ENCODE measurements at places on chromosomes 2 and 18.

DNA sequence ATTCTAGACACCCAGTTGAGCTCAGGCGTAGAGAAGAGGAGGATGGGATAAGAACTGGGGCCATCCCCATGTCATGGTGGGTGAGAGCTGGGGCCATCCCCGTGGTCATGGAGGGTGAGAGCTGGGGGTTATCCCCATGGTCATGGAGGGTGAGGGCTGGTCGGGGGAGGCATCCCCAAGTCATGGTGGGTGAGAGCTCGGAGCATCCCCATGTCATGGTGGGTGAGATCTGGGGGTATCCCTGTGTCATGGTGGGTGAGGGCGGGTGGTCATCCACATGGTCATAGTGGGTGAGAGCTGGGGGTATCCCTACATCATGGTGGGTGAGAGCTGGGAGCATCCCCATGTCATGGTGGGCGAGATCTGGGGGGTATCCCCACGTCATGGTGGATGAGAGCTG is 52.5 kb downstream of the IL1RL2 start:
- no peak for DNase-seq

DNA sequence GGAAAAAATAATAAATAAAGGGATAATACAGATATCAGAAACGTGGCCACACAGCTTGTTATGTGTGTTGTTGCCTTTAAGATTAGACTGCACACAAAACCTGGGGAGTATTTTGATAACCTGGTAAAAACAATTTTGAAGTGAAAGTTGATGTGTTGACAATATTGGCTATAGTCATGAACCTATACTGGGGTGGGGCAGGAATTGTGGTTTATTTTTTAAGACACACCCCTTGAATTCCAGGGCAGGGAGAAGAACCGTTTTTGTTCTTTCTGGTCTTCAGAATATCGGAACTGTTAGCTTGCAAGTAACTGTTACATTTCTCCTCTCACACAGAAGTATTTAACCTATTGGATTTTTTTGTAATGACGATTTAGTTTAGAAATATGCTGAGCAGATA is 80.4 kb downstream of the LIMS1 start:
- no peak for DNase-seq

DNA sequence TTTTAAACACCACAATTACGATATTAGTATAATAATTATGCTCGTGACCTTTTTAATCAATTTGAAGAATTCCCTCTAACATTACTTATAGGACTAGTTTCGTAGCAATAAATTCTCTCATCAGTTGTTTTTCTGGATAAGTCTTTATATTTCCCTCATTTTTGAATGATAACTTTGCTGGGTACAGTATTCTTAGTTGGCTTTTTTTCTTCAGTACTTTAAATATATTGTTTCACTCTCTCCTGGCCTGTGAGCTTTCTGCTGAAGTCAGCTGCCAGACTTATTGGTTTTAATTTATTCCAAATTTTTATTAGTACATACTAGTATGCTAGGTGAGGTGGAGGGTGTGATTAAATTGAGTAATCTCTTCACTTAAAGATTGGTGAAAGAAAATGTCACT is 123.8 kb upstream of the CNTNAP5 start:
- no peak for DNase-seq

DNA sequence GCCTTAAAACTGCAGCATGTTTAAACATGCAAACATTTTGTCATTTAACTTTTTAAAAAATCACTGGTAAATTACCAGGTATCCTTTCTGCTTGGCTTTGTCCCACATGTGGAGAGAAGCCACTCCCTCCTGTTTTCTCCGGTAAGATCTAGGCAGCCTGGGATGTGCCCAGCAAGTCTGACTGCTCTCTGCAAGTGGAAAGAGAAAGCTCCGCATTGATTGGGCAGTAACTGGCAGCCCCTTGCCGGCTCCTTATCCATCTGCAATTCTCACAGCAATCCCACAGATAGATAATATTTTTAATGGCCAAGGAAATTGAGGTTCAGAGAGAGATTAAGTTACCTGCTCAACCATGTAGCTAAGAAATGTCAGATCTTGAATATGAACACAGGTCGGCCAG is 136.1 kb downstream of the TMEM200C start:
- no peak for DNase-seq

GRCh38 chr2:83536556-83536955 is 922.5 kb downstream of the SUCLG1 start:
- no peak for DNase-seq

GRCh38 chr2:160322320-160322719 is 122.2 kb upstream of the ITGB6 start:
- no peak for DNase-seq

DNA sequence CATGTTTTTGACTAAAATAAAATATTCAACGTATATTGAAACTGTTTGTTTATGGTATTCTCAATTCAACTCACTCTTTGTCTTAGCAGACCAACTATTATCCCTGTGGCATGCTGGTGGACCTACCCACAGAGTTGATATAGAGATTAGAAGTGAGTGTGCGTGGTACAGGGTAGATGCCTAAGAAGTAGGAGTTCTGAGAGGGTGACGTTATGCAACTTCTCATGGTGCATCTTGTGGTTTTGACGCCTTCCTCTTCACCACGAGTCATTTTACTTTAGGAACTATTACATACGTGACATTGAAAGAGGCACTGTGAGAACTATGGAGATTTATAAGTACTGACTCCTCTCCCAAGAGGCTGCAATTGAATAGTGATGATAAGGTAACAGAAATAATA is 26.6 kb upstream of the NAPG start:
- no peak for DNase-seq

DNA sequence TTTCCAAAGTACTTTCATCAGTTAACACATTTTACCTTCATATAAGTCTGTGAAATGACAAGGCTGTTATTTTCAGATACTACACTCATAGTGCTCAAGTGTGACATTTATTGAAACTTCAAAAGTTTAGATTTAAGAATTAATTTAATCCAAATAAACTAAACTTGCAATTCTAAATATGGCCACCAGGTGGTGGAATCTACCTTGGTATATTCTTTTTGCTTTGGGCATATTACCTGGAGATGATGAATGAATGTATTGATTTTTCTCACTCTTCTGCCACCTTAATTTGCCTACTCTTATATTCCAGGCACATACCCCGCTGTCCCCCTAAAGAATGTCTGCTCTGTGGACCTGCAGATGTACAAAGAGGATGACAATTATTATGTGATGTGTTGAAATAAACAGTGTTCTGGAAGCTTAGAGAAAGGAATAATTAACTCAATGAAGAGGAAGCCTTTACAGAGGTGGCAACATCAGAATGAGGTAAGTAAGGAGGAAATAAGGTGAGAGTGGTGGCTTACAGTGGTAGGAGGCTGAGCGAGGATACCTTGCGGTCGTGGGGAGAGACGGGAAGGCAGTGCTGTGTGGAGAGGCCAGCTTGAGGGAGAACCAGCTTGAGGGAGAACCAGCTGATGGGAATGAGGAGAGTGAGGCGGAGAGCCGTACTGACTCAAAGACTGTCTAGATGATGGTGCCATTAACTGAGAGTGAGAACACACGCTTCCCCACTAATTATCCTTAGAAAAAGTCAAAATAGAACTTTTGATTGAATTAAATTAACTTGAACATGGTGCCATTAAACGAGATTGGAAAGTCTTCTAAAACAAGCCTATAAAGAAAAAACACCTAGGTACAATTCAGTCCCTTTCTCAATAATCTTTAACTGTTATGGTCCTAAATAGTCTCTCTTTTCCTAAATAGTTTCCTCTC is 179.5 kb downstream of the CELF4 start:
- no peak for DNase-seq

DNA sequence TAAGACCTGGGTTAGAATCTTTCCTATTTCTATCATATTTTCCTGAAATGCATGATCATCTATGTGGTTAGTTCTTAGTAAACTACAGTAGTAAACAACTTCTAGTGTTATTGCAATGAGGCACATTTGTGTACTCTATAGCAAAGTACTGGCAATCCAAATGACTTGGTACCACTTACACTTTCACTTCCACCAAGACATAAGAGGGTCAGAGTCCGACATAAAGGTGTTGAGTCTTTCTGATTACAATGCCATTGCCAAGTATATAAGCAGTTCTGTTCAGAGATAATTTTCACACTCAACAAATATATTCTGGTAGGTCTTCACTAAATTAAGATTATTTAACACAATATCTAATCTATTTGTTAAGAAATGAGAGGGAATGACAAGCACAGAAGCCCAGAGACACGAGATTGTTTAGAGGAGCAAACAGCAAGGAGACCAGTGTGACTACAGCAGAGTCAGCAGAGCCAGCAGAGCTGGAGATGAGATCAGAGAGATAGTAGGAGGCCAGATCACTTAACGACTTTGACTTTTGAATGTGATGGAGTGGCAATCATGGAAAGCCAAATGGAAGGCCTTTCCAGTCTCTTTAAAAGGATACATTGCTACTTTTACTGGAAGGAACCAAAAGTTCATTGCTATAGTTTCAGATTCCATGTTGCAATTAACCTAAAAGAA is 27.5 kb downstream of the SOS1 start:
- DNase-seq: no peak

DNA sequence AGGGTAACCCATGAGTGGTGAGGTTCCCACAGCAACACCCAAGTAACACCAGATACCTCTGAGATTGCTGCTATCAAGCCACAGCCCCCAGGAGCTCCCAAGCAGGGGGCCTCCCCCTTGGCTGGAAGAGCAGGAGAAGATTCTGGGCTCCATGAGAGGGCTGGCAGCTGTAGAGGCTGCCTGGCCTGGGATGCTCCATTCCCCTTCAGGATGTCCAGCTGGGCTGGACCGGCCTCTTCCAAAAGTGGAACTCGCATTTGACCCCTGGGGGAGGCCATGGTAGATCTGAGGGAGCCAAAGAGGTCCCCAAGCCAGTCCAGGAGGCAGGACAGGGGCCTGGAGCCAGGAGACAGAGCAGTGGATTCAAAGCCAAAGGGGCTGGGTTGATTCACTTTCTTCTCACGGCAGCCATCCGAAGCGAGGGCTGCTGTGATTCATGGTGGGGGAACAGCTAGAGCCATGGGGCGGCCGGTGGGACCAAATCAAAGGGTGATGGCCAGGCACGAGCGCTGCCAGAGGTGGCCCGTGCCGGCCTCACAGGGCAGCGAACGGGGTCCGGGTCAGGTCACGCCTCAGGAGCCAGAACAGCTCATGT is 95.3 kb upstream of the ID2 start:
- no peak for DNase-seq

- DNase-seq: no peak
Observed at GRCh38 chr18:54852780-54853675, 24.8 kb downstream of the RAB27B start.

DNA sequence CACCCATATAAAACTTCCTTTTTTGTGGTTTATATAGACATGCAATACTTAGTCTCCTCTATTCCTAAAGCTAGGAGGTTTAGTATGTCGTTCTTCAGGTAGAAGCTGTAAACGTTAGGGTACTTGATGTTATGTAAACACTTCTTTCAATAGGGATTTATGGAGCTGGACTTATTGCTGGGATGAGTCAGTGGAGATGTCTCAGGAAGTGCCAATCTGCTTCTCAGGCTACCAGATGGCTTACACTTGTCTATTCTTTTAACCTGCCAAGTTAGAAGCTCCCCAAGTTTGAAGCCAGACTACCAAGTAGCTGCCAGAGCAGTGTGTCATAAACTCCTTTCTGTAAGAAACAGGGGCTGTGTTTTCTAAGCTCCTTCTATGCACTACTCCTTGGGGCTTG is 756.5 kb upstream of the LRRTM1 start:
- no peak for DNase-seq

GRCh38 chr2:45070113-45070652 is 60.9 kb upstream of the SIX2 start:
- no peak for DNase-seq

- no peak for DNase-seq
Observed at GRCh38 chr2:163601377-163601776, 134.4 kb downstream of the FIGN start.

- DNase-seq: no peak
Observed at GRCh38 chr2:121085801-121086200, 199.2 kb downstream of the TFCP2L1 start.

- DNase-seq: no peak
Observed at GRCh38 chr2:26892133-26892532, 44.2 kb downstream of the DPYSL5 start.

DNA sequence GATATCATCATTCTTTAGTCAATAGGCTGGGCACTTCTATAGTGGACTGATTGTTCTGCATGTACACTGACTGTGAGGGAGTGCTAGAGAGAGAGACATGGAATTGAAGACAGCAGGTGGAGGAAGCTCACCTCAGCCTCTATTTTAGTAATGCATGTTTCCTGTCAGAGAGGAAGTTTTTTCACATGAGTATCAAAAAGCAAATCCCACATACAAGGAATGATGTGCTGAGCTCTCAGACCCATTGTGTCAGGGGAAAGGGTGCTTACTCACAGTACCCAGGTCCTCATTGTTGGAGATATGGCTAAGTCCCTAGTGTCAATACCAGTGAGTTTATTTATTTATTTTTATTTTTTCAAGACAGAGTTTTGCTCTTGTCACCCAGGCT is 9.9 kb upstream of the CDK15 start:
- no peak for DNase-seq

DNA sequence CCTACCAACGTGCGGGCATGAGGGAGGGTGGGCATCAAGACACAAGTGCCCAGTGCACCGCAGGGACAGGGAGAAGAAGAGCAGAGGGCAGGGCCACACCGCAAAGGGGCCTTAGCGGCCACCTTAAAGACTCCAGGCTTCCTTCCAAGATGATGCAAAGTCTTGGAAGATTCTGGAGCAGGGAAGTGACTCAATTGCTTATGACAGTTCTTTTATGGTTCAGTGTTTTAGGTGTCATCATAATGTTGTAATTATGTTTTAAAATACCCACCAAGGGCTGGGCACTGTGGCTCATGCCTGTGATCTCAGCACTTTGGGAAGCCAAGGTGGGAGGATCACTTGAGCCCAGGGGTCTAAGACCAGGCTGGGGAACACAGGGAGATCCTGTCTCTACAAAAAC is 44.5 kb upstream of the SEMA4C start:
- no peak for DNase-seq

GRCh38 chr2:62920070-62920469 is 130.6 kb upstream of the OTX1 start:
- no peak for DNase-seq

GRCh38 chr2:191833356-191833755 is 13.5 kb downstream of the CAVIN2 start:
- no peak for DNase-seq
